ENCODE measurements at places on chromosomes 12 and 14. TPM values are rescaled to one million over a fixed set of nuclear protein-coding genes. Genes with fewer than 3 reads are reported as not detected.

DNA sequence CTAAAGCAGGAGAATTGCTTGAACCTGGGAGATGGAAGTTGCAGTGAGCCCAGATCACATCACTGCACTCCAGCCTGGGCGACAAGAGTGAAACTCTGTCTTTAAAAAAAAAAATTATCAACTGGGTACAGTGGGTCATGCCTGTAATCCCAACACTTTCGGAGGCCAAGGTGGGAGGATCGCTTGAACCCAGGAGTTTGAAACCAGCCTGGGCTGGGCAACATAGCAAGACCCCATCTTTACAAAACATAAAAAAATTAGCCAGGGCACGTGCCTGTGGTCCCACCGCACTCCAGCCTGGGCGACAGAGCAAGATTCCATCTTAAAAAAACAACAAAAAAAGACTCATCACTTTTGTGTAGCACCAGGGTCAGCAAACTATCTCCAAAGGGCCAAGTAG, 7.1 kb upstream of the NANOG start:
- no peak for DNase-seq

The ATN1 gene
- 30.3 TPM for polyA plus RNA-seq

DNA sequence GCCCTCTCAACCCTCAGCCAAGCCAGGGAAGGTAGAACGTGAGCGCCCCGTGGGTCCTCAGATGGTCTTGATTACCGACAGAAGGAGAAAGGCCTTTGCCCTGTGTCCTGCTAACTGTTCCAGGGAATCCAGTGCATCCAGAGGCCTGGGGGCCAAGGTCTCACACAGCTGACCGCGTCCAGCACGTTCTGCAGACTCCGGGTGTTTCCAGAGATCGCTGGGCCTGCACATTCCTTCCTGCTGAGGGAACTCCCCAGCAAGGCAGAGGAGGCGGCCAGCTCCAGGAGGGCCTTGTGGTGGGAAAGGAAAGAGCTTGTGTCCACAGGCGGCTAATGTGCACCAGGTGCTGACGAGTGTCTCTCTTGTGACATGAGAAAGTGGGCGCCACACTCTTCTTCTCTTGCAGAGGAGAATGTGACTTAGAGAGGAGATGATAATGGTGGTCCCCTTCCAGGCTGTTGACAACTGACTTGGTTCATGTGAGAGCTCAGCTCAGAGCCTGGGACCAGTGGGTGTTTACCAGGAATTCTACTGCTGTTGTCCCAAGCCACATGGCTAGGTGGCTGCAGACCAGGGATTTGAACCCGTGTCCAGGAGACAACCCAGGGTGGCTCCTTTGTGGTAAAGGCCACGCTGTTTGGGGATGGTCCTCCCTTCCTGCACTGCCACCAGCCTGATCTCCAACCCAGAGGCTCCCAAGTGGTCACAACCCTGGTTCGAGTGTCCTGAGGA, 46.8 kb upstream of the DLK1 start:
- DNase-seq: no peak

DNA sequence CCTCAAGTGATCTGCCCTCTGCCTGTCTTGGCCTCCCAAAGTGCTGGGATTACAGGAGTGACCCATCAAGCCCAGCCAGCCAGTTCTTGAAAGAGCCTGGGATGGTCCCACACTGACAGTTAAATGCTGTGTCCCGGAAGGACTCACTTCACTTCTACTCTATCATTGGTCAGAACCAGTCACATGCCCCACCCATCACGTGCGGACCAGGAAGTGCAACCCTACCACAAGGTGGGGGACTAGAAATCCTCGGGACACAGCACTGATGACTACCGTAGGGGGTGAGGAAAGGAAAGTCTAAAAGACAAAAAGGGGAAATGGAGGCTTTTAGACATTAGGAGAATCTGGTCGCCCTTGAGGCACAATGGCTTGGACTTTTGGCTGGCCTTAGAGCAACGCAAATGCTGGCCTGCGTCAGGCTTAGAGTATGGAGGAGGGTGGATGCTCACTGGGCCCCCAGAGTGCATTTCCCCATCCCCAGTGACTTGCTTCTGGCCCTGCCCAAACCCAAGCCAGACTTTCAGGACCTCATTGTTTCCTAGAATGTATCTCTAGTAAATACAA, 207.7 kb downstream of the TTC8 start:
- DNase-seq: no peak

DNA sequence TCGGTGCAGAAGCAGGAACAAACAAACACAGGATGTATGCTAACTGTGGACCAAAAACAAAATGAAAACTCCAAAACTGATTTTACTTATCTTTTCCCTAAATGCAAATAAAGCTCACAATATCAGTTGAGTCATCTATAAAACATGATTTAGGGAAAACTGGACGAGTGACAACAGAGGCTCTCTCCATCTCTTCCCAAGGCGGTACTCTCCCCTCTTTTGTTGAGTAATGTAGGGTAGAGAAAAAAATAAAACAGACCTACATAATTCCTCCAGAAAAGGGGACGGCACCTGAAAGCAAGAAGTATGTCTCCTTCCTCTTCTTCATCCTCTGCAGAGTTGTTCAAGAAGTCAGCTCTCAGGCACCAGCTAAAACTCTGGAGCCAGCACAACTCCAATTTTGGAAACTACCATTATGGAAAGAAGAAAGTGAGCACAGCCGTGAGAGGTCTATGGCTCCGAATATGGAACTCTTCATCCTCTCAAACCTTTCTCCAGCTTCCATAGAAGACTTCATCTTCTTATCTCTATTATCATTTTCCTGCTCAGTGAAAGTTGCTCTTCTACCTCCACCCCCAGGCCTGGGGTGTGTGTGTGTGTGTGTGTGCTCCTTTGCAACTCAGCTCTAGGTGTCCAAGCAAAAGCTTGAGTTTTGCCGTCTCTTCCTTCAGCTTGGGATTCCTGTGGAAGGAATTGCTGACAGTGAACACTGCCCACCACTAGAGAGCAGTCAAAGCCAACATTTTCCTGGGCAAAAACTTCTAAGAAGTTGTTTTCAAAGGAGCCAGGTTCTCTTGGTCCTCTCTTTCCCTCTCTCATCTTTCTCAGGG, 155.4 kb downstream of the DIO2 start:
- no peak for DNase-seq

- no peak for DNase-seq
These were observed 21.4 kb downstream of the FAIM2 start for GRCh38 chr12:49882248-49882850.

- no peak for DNase-seq
These were observed 49.2 kb upstream of the ERGIC2 start for GRCh38 chr12:29429999-29430715.

The SYCP3 gene
- 1.4 TPM for polyA plus RNA-seq

DNA sequence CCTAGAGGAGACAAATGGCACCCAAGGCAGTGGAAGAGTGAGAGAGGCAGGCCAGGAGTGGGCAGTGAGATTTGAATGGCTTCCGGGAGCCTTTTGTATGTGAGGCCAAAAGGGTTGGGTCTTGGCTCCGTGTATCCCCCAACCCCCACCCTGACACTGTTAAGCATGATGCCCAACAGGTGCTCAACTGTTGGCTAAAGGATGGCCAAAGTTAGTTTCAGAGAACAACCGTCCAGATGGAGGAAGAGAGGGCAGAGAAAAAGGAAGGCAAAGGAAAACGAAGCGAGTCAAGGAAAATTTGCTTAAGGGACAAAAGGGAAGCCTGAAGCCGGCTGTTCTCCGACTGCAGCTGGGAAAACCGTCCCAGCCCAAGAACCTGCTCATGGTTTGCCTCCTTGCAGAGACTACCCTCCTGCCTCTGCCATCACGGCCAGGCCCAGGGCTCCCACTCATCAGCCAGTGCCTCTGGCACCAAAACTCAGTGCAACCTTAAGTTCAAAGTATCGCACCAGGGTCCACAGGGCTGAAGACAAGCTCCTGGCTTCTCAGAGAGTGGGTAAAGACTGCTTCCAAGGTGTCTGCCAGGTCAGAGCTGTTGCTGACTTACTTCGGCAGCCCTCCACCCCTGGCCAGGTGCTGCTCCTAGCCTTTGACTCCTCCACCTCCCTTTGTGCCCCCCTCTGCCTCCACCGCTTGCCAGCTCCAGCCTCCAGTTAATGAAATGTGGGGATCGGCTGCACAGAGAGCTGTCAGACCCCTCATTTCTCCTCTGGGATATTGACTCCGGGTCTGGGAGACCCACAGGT, 4.2 kb upstream of the C1QL4 start:
- DNase-seq: no peak

- DNase-seq: no peak
These were observed 22.9 kb upstream of the TCL1B start for GRCh38 chr14:95663226-95663797.

DNA sequence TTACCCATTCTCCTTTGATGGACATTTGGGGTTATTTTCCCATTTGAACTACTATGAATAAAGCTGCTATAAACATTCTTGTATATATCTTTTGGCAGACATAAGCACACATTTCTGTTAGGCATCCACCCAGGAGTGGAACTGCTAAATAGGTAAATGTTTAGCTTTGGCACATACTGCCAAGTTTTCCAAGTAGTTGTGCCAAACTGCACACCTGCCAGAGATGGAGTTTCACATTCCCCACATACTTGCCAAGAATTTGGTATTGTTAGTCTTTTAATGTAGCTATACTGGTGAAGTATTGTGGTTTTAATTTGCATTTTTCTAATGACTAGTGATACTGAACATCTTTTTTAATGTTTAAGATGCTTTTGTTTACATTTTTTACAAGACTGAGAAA, 201.0 kb downstream of the GXYLT1 start:
- DNase-seq: no peak

- no peak for DNase-seq
These were observed 56.8 kb downstream of the DUSP16 start for GRCh38 chr12:12505544-12506495.

The NOXRED1 gene
- 1.6 TPM for polyA plus RNA-seq

The PAH gene
- polyA plus RNA-seq: 1.3 TPM

DNA sequence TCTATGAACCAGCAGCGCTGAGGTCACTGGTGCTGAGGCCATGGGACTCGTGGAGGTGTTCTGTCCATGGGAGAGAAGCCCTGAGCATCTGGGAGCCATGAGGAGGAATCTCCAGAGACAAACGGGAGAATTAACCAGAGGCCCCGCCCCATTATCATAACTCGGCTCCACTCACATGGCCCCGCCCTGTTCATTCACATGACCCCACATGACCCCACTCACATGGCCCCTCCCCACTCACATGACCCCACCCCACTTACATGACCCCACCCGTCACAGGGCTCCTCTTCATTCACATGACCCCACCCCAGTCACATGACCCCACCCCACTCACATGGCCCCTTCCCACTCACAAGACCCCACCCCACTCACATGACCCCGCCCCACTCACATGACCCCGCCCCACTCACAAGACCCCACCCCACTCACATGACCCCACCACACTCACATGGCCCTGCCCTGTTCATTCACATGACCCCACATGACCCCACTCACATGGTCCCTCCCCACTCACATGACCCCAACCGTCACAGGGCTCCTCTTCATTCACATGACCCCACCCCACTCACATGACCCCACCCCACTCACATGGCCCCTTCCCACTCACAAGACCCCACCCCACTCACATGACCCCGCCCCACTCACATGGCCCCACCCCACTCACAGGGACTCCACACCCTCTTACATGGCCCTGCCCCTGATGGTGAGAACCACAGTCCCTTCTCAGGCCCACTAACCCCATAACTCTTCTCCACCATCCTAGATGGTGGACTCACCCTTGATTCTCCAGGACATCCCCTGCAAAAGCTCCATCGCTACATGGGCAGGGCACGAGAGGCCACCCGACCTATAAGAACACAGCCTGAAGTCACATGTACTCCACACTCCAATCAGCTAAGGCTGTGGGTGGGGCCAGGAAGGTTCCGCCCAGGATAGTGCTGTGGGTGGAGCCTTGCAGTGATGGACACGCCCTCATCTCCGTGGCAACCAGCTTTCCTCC, 151.1 kb upstream of the SFSWAP start:
- no peak for DNase-seq

GRCh38 chr14:102241147-102241546, 63.8 kb downstream of the MOK start:
- no peak for DNase-seq

The TPH2 gene
- 0.07 TPM for polyA plus RNA-seq

GRCh38 chr14:80847070-80847469, 94.5 kb downstream of the CEP128 start:
- no peak for DNase-seq

- DNase-seq: no peak
These were observed 223.5 kb downstream of the MSRB3 start for GRCh38 chr12:65501935-65502334.

The KRR1 gene
- polyA plus RNA-seq: 24.5 TPM

DNA sequence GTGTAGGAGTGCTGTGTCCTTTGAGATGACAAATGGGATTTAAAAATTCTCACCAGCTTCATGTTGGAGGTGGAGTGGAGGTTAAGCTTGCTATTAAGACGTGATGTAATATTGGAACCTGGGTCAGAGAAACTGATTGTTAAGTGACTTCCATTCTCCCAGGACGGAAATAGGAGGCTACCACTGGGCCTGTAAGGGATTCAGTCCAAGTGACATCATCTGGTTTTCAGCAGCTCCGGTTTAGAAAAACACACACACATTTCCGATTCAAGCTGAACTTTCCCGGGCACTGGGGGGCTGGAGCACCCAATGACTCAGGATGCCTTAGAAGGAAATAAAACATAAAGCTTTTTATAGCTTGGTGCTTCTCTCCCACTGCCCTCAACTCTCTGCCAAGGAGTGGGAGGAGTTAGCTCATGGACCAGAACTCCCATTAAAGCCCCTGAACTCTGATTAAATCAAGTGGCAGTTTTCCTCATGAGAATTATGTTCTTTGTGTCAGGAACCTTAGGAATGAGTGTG, 12.4 kb downstream of the CALM1 start:
- no peak for DNase-seq

DNA sequence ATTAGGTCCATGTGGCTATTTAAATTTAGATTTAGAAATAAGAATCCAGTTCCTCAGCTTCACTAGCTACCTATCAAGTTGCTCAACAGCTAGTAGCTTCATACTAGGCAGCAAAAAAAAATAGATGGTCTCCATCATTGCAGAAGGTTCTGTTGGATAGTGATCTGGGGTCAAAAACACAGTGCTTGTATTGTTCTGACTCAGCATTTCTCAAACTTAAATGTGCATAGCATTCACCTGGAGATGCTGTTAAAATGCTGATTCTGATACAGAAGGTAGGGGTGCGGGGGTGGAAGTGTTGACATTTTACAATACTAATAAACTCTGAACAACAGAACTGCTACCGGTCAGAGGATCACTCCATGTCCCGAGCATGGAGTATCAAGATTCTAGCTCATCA, 51.3 kb downstream of the PRICKLE1 start:
- no peak for DNase-seq
